Activated CD4-positive, CD25-positive, alpha-beta regulatory T cell treated with anti-CD3 and anti-CD28 coated beads, Interleukin-2, amount 50 U/mL, for 24 hours (primary cell): ENCODE measurements at places on chromosomes 12 and 14.
A peak's percentile ranks its signal among the peaks of the same experiment; 100 is the strongest.

DNA sequence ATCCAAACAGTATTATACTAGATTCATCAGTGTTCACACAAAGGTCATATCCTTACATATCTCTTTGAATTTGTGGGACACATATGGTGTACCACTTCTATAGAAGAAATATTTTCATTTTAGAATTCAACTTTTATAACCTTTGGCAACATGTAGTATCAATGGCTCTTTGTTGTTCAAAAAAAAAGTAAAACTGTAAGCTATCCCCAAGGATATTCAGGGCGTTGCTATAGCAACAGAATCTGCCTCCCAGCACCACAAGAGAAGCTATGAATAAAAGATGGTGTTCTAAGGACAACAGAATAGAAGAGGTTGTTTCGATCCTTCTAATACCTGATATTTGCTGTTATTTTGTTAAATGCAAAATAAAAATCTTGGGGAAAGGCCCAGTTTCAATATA lies 139.3 kb downstream of the BRMS1L start:
- no peak for ATAC-seq

DNA sequence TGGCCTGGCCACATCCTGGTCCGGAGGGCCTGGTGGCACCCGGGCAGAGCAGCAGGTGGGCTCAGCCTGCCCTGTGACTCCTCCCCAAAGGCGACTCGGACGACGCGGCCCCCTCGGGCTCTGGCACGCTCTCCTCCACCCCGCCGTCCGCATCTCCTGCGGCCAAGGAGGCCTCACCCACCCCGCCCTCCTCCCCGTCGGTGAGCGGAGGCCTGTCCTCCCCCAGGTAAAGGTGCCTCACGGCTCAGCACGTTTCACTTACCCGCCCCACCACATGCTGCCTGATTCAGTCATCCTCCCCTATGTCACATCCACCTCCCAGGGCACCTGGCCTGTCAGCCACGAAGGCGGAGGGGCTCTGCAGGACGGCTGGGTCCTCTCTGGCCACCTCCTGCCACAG lies 6.8 kb upstream of the TEX22 start:
- no peak for ATAC-seq

DNA sequence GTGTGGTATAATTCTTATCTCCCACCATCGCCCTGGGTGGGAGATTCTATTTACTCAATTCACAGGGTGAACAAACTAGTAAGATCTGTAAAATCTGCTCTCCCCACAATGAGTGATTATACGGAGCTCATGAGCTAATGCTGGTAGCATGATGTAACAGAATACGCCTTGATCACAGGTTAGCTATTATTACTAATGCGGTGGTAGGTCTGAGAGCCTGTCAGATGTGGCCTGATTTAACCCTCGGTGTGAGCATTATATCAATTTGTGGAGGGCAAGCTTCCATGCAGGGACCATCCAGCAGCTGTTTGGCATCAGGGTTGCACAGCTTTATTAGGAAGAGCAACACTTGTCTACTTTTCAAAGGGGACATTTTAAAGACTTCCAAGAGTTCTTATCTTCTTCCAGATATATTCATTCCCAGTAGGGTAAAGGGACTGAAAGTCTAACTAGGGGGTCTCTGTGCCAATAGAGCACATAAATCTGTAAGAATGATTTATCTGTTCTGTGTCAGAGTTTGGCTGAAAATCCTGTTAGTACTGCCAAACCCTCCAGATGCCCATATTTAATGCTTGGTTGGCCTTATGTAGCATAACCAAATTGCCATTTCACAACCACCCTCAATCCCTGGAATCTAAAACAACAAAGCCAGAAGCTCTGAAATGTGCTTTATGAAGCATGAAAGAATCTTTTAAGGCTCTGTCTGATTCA lies 18.7 kb downstream of the TSHR start:
- peak; percentile 68 for ATAC-seq

- no peak for ATAC-seq
These were observed 411.3 kb upstream of the USP15 start for GRCh38 chr12:61848893-61849292.

DNA sequence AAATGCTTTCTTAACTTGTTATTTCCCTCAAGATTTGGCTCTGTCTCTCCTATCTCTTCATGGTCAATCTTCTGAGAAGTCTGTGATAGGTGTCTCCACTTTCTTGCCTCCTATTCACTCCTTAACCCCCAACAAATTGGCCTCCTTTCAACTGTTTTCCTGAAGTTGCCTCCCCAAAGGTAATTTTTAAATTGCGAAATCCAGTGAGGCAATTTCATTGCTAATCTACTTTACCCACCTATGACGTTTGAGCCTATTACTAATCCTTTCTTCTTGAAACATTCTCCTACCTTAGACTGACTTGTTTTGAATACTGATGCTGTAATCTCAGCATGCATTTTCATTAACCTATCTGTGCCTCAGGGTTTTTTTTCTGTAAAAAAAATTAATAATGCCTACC lies 6.0 kb upstream of the KCNH5 start:
- no peak for ATAC-seq

DNA sequence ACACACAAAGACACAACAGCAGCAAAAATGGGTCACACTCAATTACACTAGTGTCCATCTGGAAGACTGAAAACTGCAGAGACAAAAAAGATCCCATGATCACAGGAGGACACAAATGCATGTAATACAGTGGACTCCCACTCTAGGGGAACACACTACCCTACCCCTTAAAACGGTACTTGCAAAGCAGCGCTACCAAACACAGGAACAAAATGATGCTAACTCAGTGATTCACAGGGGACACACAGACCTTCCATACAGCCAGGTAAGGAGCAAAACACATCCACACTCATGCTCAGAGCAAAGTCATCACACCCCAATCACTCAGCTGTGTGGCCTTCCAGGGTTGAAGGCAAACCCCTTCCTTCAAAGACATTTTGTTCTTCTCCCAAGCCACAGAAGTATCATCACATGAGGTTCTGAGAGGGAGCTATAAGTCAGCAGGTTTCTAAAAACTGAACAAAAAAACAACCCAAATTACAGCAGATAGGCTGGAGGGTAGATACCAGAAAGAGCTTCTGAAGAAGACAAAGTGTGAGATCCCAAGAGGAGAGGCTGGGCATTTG lies 14.8 kb downstream of the SMUG1 start:
- no peak for ATAC-seq

DNA sequence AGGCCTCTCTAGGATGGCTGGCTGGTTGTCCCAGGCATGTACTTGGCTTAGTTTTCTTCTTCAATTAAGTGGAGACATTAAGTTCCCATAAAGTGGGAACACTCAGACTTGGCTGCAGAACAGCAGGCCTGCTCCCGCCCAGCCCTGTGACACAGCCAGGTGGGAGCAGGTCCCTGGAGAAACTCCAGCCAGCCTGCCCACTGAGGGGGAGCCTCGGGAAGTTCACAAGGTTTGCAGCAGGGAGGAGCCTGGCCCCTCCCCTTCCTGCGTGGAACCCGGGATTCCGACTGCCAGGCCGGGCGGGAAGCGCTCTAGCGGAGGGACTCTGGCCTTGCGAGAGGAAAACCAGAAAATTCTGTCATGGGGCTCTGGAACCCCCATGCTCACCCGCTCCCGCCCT lies 98.3 kb upstream of the EVL start:
- ATAC-seq: no peak

DNA sequence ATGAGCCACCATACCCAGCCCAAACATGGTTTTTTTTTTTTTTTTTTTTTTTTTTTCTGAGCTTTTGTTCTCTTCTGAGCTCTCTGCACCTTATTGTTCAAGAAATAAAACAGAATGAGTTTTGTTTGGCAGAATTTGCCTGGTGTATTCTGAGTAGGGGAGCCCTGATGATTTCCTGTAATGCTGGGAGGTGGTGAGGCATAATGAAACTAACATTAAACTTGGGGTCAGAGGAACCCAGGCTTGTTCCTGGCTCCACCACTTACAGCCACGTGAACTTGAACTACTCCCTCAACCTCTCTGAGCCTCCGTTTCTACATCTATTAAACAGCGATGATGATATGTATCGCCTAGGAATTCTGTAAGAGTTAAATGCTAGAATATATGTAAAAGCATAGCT lies 276.3 kb upstream of the CRY1 start:
- peak; percentile 65 for ATAC-seq

- ATAC-seq: no peak
These were observed 3.5 kb downstream of the KRT7 start for GRCh38 chr12:52236386-52237050.

- ATAC-seq: no peak
These were observed 61.4 kb upstream of the SCN8A start for GRCh38 chr12:51529651-51529970.

DNA sequence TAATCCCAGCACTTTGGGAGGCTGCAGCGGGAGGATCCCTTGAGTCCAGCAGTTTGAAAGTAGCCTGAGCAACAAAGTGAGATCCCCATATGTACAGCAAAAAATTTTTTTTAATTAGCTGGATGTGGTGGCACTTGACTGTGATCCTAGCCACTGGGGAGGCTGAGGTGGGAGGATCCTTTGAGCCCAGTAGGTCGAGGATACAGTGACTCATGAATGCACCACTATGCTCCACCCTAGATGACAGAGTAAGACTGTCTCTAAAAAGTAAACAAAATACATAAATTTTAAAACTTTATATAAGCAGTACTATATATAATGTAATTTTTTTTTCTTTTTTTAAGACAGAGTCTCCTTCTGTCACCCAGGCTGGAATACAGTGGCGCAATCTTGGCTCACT lies 115.4 kb downstream of the ESR2 start:
- peak; percentile 27 for ATAC-seq

DNA sequence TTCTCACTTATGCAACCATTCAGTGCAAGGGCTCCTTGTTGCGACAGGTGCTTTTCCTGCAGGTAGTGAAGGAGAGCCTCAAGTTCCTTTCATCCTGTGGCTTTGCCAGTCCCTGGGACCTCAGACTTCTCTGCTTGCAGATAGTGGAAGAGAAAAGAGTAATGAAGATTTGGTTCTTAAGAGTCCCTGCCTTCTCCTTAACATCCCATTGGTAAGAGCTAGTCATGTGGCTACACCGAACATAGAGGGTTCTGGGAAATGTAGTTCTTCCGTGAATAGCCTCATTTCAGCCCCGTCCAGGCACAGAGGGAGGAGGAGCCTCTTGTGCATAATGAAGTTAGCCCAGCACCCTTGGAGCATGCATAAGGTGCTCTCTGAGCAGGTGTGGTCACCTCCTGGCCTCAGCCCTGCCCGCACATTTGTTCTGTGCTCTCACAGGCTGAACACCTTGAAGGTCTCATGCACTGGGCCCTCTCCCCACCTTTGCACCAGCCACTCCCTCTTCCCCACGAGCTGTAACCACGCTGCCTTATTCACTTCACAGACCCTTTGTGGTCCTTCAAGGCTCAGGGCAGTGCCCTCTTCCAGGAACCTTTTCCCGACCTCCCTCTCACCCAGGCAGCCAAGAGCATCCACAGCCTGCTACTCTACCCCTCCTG lies 134.0 kb downstream of the BCL11B start:
- ATAC-seq: no peak

DNA sequence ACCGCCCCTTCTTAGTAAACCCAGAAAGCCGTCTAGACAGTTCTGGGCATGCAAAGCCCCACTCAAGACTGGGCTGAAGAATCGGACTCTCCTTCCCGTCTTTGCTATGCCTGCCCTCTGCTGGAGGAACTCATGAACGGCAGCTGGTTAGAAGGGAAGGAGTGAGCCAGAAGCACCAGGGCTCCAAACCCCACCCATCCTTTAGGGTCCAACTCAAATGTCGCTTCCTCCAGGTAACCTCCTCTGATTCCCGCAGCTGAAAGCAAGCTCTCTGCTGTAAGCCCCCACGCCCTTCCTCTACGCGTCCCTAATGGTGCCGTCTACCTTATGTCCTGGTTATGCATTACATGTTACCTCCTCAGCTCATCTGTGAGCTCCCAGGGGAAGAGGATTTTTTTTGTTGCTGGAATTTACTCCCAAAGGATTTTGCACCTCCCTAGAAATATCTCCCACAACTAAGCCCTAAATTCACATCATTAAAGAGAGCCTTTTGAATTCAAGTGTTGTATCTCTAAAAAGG lies 59.0 kb upstream of the SCN8A start:
- ATAC-seq: peak; percentile 81

DNA sequence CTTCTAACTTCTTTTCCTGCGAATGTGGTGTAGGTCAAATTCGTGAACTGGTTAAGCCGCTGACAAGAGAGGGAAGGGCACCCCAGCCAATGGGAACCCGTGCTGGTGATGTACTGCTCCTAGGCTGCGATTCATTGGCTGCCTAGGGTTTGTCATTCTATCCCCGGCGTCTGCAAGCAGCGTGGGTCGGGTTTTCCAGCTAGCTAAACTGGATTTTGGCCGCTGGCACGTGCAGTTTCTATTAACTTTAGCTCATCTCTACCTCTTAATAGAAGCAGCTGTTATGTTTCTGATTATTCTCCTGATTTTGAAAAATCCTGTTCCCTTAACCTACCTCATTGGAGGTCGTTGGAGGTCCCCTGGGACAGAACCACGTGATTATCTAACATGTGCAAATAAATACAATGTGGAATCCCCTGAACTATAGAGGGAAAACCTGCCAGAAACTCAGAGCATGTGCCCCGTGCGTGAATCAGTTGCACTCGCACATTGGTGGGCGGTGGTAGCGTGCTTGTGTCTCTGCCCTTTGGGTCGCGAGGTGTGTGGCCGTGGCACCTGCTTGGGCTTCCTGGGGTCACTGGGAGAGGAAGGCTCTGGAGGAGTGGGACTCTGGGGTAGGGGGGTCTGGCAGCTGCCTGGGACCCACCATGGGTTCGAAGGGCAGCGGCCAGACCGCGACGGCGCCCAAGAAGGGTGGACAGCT lies 876 bp upstream of the PPM1A start:
- peak; percentile 78 for ATAC-seq

GRCh38 chr14:92549859-92550230 lies 36.3 kb downstream of the RIN3 start:
- ATAC-seq: no peak
